Sciatic nerve (tissue), 2 donors: ENCODE measurements at places on chromosomes 7 and 10. TPM values are rescaled to one million over a fixed set of nuclear protein-coding genes. Genes with fewer than 3 reads are reported as not detected.

DNA sequence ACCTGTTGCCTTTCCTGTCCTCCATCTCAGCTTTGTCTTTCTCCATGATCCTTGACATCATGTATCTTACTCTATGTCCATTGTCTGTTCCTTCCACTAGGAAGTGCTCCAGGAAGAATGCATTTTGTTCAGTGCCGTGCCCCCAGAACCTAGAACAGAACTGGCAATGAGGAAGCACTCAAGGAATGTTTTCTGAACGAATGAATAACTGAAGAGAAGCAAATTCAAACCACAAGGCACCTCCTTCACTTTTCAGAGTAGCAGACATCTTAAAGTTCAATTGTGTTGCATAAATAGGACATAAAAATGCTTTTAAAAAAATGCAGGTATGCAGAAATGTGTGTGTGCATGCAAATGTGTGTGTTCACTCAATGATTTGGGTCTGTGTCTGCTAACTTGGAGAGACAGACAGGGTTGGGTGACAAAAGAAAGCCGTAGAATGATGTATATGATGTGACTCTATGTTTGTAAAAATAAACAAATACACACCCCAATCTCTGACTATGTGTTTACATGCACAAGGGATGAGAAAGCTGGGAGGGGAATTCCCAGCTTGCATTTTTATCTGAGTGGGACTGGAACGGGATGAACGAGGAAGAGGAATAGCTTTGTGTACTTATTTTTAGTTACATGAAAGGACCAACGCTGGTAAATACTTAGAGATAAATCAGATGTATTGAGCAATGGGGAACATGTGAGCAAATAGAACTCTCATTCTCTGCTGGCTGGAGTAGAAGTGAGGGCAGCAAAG is 237.7 kb downstream of the FANK1 start:
- no peak for DNase-seq

DNA sequence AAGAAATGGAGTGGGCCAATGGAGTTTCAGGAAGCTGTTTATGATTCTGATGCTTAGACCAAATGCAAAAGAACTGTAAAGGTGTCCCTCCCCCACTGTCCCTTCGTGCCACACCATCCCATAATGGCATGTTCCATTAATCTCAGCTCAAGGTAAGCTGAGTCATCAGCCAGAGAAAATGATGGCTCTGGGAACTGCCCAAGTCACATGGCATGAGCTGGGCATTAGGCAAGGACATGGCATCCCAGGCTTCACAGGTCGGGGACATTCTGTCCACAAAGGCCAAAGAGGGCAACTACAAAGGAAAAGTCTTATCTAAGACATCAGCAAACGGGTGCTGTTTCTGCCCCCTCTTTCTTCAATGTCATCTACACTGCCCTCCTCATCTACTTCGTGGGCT is 44.9 kb downstream of the DLG5 start:
- DNase-seq, result no peak

GRCh38 chr7:80760292-80760691 is 121.8 kb downstream of the CD36 start:
- no peak for DNase-seq

GRCh38 chr7:121516821-121517220 is 120.7 kb upstream of the FAM3C start:
- DNase-seq, result no peak

The SOSTDC1 gene
- total RNA-seq, result 1.4 TPM

The MRPL32 gene
- 45.3 TPM for total RNA-seq

The SEMA3D gene
- total RNA-seq, result 15.9 TPM
